Anterior cingulate cortex (tissue), 58 donors: ENCODE measurements at places on chromosomes 5 and 9.

DNA sequence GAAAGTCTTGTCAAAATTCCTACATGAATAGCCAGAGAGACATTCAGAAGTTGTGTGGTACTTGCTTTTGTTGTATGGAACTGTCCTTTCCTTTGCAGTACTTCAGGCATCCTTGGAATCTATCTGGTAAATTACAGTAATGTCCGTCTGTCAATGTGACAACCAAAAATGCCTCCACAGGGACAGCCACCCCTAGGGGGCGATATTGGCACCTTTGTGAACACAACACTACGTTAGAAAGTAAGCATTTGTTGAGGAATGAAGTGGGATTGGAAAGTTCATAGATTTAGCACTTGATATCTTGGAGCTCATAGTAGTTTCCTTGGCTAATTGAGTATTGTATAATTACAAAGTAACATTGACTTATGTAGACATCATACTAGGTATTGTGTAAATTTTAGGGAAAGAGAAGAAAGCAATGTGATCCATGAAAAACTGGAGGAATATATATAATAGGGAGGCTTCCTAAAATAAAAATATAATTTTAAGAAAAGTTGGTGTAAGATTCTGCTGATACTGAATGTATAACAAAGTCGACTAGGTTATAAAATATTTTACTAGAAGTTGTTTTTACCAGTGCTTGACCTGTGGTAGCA, 32.7 kb downstream of the TMEFF1 start:
- no peak for DNase-seq

DNA sequence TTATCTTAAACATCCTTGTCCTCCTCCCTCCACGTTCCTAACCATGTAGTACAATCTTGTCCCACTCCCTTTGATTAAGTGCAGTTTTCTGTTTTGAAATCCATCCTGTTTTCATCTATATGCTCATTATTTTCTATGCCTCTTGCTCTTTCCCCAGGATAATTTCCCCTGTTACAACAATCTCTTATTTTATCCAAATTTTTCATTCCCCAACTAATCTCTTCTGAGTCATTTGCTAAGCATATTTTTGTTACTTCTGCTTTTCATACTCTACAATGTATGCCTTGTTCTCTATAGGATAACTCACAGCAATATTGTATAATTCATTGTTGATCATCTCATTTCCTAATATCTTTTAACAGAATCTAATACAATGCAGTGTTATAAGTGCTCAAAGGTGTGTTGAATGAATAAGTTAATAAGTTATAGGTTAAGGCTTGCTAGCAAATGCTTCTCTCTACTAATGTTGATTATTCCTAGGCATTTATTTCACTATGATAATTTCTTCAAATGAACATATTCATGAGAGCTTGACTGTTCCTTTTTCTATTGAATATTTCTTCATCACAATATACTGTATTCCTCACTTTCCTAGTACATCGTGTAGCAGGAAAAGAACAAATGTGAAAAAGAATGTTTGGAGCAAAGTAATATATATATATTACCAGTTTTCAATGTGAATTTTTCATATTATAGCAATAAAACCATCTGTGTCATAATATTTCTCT, 1.5 kb downstream of the OMD start:
- DNase-seq = no peak

DNA sequence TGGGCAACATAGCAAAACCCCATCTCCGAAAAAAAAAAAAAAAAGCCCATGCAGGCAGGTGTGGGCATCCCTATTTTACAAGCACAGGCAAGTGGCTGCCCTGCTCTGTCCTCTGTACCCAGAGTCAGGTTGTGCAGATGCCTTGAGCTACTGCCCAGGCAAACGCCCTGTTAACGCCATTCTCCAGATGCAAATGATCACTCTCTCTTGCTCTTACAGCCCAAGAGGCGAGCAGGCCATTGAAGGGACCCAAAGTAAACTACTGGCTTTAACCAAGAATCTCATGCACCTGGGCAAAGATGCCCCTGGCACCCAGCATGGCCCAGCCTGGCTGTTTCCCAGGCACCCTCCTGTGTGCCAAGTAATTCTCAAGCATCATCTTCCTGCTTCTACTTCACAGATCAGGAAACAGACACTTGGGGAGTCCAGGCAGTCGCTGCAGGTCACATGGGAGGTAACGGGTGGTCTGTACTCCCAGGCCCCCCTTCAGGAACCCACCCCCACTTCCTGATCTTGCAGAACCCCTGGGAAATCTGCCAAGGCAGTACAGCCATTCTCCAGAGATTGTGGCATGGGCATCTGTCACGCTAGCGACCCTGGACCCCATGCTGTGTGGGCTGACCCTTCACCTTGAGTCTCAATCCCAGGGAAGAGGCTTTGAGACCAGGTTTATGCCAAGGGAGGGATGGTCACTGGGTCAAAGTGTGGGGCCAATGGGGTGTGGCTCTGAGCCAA, 14.2 kb downstream of the EEIG1 start:
- no peak for DNase-seq

DNA sequence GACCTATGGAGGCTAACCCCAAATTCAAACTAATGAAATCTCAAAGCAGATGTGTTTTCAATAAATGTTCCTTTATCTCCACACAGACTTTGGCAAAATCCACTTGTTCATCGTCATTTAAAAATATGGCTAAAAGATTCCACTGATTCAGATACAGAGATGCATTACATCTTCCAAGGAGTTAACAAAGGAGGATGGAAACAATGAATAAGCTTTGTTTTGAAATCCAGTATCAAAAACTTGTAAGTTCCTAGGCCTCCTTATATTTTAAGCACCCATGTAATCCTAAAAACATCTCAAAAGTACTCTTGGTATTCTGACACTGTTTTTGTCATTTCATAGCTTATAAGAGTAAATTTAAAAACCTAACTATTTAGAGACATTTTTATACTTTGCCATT, 345.6 kb upstream of the ACTBL2 start:
- no peak for DNase-seq

GRCh38 chr5:134794819-134795218, 36.2 kb downstream of the DDX46 start:
- DNase-seq = no peak

- no peak for DNase-seq
These were observed 1.6 kb downstream of the CENPP start for GRCh38 chr9:92327283-92327850.

DNA sequence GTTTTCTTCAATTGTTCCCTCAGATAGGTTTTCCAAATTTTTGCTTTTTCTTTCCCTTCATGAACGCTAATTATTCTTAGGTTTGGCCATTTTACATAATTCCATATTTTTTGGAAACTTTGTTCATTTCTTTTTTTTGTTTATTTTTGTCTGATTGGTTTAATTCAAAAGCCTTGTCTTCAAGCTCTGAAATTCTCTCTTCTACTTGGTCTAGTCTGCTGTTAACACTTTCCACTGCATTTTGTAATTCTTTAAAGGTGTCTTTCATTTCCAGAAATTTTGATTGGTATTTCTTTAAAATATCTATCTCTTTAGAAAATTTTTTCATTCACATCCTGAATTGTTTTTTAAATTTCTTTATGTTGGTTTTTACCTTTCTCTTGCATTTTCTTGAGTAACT, 63.9 kb upstream of the VLDLR start:
- DNase-seq = no peak

GRCh38 chr5:72951671-72952468, 4.0 kb upstream of the FCHO2 start:
- no peak for DNase-seq

DNA sequence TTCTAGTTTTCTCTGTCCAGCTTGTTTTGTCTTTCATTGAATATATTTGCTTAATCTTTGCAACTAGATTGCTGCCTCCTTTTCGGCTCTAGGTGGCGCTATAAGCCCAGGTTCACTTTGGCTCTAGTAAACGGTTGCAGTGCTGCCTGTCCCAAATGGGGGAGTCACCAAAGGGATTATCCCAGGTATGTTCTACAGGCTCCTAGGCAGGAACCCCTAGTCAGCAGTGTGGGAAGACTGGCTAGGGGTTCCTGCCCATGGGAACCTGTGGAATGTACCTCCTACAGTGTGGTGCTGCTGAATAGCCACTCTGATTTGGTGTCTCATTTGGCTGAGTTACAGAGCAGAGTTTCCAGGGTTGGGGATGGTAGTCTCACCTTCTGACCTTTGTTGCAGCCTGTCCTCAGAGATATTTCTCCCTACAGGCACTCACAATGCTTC, 85.2 kb downstream of the ARSB start:
- DNase-seq = no peak

- no peak for DNase-seq
These were observed 16.7 kb downstream of the SLC25A25 start for GRCh38 chr9:128084746-128085145.

DNA sequence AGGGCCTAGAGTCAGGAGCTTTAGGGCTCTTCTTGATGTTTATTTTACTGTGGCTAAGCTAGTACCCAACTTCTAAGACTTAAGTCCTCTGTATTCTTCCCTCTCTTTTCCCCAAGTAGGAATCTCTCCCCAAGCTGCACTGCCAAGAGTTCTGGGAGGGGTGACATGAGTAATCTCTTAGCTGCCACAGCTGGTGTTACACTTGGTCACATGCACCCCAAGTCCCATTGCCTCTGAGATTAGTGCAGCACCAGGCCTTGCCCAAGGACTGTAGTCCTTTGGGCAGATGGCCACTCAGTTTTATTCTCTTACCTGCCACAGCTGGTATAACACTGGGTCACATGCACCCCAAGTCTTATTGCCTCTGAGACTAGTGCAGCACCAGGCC, 114.7 kb upstream of the RIOK2 start:
- no peak for DNase-seq

DNA sequence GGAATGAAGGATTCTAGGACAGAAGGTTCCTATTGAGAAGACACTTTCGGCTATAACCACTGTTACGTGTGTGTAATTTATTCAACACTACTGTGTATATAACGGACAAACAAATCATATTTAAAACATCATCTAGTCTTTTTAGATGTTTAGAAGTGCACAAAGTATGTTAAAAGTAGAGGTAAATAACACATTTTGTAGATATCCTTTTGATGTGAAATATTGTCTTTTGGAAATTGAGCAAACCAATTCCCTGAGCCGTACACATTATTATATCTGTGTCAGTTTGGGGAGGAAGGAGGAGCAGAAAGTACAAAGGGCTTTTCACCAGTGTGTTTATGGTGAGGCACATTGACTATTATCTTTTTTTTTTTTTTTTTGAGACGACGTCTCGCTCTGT, 39.1 kb upstream of the ANKRD18A start:
- DNase-seq = no peak

DNA sequence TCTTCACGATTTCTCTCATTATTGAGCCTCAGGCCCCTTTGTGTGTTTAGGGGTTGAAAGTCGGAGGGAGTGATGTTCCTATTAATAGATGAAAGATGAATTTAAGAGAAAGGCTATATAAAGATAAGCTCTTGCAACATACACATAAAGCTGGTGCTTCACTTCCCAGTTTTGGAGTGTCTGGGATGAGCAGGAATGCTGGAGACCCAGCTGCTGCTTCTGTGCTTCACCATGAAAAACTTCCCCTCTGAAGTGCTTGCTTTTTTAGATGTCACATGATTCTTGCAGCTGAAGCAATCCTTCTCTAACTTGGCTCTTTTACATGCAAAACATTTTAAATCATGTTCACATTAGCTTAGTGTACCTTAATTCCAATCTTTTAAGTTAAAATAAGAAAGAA, 19.7 kb upstream of the SNCAIP start:
- no peak for DNase-seq

DNA sequence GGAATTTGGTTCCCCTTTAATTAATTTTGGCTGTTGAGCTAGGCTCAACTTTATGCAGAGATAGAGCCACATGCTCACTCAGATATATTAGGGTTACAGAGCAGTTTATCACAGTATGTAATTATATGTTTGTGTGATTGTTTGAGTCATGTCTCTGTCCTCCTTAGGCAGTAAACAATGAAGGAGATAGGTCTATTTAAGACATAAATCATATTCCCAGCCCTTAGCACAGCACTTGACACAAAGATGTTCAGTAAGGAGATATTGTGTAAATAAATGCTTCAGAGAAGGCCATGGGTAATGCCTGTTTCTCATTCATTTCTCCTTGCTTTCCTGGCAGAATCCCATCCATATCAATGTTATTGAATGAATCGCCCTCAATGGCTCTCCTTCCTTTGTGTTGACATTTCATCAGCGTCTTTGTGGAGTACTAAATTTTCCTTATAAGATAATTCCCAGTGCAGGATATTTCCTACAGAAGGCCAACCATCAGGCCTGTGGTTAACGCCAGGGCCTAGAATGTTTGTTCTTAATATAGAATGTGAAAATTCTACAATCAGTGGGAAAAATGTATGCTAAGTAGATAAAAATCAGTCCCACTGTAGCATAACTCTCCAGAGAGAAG, 408.0 kb downstream of the EBF1 start:
- DNase-seq = no peak

DNA sequence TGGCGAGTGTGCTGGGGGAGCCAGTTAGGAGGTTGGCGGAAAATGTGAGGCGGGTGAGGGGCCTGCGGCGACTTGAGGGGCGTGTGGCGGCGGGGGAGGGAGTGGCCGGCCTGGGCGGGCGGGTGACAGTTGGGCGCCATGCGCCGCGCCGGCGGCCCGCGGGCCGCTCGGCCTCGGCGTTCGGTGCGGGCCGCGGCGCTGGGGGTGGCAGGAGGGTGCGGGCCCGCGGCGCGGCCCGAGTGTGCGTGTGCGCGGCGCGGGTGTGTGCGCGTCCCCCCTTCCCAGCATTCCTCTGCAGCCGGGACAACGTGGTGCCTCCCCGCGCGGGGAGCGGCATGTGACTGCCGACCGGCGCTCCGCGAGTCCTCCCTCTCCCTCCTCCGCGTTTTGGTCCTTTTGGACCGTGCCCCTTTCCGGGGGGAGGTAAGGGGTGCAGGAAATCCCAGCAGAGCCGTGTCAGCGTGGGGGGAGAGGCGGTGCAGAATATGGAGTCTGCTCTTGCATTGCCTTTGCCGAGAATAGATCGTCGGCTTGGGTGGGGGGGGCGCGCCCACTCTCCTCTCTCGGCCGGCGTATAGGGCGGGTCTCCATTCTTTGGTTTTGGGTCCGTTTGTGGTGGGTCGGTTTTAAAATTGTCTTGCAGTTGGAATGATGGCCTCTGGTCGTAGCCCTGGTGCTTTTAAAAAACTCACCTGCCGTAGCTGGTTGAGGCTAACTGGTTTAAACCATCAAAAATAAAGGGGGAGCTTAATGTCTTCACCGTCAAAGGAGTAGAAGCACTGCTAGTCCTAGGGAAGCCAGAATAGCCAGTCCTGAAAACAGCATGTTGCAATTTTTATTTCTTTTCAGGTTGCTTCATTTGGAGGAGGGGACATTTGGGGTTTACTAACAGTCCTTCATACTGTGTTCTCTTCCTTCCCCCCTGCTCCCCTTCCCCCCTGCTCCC, 2.0 kb downstream of the LARP1 start:
- peak; percentile 76 for DNase-seq
